HuH-7.5 (cell line): ENCODE measurements at places on chromosomes 2 and 18.

GRCh38 chr2:241031436-241032165 is 33.2 kb downstream of the SNED1 start:
- DNase-seq, result no peak

- no peak for DNase-seq
These were observed 40.7 kb downstream of the TRAPPC12 start for GRCh38 chr2:3420076-3420768.

DNA sequence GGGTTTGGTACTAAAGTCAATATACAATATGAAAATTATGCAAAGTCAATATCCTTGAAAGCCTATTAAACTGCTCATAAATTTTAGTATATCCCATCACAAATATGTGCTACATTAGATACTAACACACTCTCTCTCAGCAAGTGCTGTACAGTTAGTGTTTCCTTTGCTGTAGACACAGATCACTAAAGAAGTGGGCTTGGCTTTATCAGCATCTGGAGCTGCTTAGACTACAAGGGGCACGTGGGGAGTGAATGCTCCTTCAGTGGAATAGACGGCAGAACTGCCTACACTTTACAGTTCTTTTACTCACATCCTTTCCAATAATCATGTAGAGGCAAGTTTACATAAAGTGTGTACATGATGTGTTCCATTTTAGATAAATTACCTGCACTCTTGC is 26.0 kb upstream of the EFEMP1 start:
- DNase-seq, result no peak

GRCh38 chr18:65287652-65288051 is 463.2 kb upstream of the CDH7 start:
- DNase-seq, result no peak

- no peak for DNase-seq
These were observed 278.3 kb downstream of the RBM43 start for GRCh38 chr2:150983314-150983897.

DNA sequence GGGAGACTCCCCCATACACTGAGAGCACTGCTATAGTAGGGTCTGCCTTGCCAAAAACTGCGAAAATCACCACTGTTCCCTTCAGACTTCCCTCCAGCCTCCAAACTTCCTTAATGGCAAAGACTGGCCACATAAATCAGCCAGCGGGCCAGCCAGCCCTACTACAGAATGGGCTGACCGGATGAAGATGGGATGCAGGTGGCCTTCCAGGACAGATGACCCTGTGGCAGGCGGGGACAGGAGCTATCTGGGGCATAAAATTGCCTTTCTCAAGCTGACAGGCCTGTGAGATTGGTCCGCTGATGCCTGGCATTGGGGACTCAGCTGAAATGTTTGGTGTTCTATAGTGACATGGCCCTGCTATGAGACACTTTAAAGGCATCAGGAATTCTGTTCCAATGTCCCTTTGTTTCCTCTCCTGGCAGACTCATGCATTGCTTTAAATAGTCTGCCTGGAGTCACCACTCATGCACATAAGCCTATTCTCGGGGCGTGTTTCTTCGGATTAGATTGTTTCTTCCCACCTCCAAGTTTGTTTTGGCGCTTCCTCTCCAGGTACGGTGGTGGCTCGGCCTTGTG is 135.9 kb downstream of the ALPK2 start:
- DNase-seq, result no peak

GRCh38 chr2:152475982-152476381 is 141.0 kb downstream of the FMNL2 start:
- DNase-seq, result no peak

DNA sequence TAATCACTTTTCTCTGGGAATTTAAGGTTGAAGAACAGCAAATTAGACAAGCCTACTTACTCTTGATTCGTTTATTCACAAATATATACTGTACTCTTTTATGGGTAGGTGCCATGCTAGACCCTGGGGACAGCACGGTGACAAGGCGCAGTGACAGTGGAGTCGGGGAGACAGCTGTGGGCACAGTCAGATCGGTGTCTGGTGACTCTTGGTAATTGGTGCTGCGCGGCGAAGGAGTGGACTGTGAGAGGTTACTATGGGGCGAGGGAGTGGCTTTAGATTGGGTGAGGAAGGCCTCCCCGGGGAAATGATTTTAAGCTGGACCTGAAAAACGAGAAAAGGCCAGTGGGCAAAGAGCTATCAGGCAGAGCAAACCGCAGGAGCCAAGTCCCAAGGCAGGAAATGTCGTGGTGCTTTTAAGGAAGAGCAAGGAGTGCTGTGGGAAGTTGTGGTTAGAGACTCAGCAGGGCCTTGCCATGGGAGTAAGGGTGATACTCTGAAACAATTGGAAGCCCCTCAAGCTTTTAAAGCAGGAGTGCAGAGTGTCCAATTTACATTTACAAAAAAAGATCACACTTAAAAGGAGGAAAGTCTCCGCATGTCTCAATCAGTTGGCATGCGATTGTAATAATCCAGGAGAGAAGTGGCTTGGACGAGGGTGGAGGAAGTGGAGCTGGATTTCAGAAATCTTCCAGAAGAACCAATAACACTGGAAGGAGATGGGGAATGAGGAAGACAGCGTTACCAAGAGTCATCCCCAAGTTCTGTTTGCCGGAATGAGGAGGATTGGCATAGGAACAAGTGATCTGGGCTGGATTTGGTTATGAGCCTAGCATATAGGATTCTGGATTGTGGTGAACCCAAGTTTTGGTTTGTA is 36.1 kb upstream of the TXNDC2 start:
- no peak for DNase-seq

GRCh38 chr2:189821953-189822748 is 37.9 kb downstream of the PMS1 start:
- no peak for DNase-seq

GRCh38 chr2:44120428-44120827 is 48.2 kb upstream of the PPM1B start:
- DNase-seq, result no peak

DNA sequence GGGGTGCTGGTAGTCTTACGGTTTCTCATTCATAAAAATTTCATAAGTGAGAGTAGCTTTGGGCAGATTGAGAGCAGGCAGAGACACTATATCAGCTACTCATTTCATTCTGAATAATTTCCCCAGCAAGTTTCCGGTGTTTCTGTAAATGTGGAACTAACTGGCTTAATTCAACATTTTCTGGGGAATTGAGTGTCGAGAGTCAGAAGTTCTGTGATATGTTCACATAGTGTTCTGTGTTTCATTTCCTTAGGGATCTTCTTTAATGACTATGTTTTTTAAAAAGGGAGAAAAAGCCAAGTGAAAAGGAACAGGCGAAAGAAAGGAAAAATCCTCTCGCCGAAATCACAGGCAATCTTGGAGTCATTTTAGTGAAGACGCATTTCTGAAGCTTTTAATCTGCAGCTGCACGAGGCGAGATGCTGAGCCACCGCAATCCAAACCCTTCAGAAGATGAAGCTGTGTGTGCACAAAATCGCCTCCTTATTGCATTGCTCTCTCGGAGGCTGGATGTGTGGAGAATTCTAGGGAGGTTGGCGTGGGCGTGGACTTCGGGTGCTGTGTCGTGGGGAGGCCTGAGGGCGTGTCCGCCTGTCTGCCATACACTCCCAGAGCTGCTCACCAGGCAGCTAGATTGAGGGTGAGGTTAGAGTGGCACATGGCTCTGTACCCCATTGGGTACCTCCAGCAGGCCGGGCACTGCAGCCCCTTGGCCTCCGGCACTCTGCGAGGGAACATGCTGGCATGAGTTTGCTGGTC is 38.4 kb upstream of the HDAC4 start:
- no peak for DNase-seq

GRCh38 chr2:180562378-180562777 is 418.0 kb upstream of the UBE2E3 start:
- no peak for DNase-seq

DNA sequence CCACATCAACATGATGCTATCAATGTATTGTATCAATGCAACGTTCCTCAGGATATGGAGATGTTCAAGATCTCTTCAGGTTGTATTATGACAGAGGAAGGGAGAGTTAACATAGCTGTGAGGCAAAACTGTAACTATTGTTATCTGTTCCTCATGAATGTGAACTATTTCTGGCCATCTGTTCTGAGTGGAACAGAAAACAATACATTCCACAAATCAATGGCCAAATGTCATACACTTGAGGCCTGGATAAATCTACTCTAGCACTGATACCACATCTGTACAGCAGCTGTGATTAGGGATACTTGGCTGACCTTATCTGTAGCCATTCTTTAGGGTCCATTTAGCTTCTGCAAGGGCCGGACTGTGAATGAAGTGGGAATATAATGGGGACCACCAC is 447.9 kb downstream of the IRS1 start:
- no peak for DNase-seq

- no peak for DNase-seq
These were observed 60.7 kb downstream of the TET3 start for GRCh38 chr2:74045454-74045853.

- DNase-seq, result no peak
These were observed 120.2 kb upstream of the SPOPL start for GRCh38 chr2:138381373-138381772.

GRCh38 chr2:21452678-21453077 is 328.9 kb downstream of the TDRD15 start:
- DNase-seq, result no peak

- no peak for DNase-seq
These were observed 3.5 kb downstream of the PTMA start for GRCh38 chr2:231711677-231712450.

- no peak for DNase-seq
These were observed 97.1 kb downstream of the PRPF40A start for GRCh38 chr2:152620208-152620607.
